Body of pancreas (tissue), 4 donors: ENCODE measurements at places on chromosomes 1 and 21. TPM values are rescaled to one million over a fixed set of nuclear protein-coding genes. Genes with fewer than 3 reads are reported as not detected.

Gene LCE3E
- total RNA-seq, result not detected

Gene FAM131C
- 4.2 TPM for total RNA-seq

Gene PEX19
- 15.6 TPM for total RNA-seq

Gene LCA5L
- total RNA-seq, result 0.78 TPM

Gene S100A5
- not detected for total RNA-seq

Gene TINAGL1
- total RNA-seq, result 148 TPM

Gene ATP6V1G3
- total RNA-seq, result not detected

GRCh38 chr1:201050515-201051277, 27.2 kb upstream of the KIF21B start:
- H3K4me3 ChIP-seq, result no peak overlapping the region
- H3K36me3 ChIP-seq, result no peaks in the 10 kb centered on the region
- H3K27me3 ChIP-seq, result no peaks in the 10 kb centered on the region
- peaks cover 6% of the 10 kb centered on the region for H3K4me1 ChIP-seq
- DNase-seq, result no peak

DNA sequence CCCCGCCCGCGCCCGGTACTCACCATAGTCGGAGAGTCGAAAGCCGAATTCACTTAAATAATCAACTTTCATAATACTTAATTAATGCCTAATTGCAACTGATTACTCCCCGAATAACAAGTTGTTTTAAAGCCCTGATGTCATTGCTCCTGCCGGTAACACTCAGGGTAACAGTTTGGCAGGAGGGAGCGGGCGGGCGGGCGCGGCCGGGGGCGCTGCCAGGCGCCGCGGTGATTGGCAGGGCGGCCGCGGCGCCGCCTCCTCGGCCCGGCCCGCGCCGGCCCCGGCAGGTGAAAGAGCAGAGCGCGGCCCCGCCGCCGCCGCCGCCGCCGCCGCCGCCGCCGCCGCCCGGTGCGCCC, 102.2 kb downstream of the CASZ1 start:
- peak overlapping the region; percentile 96 for H3K27ac ChIP-seq
- H3K27me3 ChIP-seq, result no peaks in the 10 kb centered on the region
- H3K36me3 ChIP-seq, result no peaks in the 10 kb centered on the region
- H3K4me3 ChIP-seq, result peak overlapping the region; percentile 55

DNA sequence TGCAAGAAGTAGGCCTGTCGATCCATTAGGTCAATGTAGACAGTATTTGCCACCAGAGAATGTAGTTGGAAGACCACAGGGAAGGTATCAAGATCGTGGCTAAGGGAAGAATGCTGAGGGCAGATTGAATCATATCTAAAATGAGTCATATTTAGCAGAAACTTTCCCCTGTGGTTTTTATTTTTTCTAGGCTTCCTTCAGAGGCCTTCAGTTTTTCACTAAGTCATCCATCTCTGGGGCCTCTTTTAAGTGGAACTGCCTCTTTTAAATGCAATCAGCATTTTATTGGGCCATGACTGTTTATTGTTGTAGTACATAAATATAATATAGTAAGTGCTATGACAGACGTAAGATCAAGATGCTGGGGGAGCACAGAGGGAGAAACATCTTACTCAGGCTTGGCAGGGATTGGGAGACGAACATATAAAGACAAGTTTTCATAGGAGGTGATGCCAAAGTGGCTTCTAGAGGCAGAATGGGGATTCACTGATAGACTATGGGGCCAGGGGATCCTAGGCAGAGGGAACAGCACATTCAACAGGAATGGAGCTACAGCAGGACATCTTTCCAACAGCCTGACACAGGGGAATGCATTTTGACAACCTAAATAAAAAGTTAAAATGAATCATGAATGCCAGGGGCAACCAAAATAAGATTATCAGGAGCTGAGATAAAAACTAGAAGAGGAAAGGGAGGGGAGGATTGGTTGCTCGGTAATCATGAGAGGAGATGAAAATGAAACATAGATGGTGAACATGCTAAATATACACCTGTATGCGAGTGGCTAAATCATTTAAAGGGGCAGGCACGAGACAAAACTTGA, 20.1 kb downstream of the UBE2U start:
- no peaks in the 10 kb centered on the region for H3K4me1 ChIP-seq
- no peak for DNase-seq
- no peak overlapping the region for H3K27ac ChIP-seq
- no peak overlapping the region for H3K4me3 ChIP-seq

DNA sequence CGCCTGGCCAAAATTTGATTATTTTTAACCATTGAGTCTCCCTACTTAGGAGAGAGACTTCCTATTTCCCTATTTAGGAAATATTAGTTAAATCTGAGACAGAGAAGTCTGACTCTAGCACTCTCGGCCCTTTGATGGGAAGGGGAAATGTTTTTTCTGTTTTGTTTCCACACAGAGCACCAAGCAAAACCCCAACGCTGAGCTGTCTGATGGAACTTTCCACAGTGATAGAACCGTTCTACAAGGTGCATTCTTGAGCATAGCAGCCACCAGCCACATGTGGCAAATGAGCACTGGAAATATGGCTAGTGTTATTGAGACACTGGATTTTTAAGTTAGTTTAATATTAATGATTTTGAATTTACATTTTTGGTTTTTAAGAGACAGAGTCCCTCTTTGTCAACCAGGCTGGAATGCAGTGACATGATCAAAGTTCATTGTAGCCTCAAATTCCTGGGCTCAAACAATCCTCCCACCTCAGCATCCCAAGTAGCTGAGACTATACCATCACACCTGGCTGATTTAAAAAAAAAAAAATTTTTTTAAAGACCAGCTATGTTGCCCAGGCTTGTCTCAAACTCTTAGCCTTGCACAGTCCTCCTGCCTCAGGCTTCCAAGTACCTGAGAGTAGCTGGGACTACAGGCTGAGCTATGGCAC, 77.3 kb upstream of the GALNT2 start:
- no peak overlapping the region for H3K4me3 ChIP-seq
- DNase-seq, result no peak
- peaks cover 16% of the 10 kb centered on the region for H3K4me1 ChIP-seq

DNA sequence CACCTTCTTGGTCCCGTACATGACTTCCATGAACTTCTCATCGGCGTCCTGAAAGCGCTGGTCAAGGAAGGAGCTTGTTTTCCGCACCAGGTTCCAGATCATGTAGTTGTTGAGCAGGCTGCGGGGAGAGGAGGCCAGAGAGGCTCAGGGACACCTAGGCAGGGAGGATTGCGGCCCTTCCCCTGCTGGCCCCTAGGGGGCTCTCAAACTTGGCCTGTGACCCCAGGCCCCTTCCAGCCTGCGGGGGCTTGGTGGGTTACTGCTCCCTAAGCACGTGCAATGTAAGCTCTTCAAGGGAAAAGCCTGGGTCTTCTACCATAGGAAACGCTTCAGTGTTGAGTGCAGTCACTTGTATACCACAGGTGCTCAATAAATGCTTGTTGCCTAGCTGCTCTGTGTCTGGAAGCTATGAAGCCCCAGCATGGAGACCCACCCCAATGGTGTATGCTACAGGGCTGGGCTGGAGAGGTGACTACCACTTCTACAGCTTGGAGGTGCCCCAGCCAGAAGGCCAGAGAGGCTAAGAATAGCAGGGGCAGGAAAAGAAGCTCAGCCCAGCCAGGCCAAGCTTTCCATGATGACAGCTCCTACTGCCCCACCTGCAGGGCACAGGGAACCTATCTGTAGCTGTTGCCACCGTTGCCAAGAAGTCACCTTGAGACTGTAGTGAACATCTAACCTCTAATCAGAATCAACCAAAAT, 45.1 kb downstream of the ECE1 start:
- H3K36me3 ChIP-seq, result no peaks in the 10 kb centered on the region
- H3K27ac ChIP-seq, result peak overlapping the region; percentile 84
- H3K27me3 ChIP-seq, result no peaks in the 10 kb centered on the region
- H3K4me1 ChIP-seq, result peaks cover 99% of the 10 kb centered on the region

DNA sequence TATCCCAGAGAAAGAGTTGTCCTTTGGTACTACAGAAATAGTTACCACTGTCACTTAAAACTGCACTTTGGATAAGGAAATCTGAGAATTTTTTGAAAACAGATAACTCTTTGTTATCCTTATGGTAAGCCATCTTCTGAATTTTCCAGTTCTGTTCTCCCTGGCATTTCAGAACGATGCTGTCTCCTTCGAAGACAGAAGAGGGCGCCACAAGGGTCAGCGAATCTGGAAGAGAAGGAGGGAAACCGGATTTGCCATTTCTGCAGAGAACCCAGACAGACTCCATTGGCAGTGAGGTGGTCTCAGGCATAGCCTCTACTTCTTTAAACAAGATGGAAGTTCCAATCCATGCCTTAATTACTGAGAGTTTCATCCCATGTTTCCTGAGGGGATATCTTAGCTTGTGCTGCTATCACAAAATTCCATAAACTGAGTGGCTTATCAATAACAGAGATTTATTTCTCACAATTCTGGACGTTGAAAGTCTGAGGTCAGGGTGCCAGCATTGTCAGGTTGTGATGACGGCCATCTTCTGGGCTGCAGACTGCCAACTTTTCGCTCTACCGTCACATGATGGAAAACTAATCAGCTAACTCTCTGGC, 6.4 kb downstream of the FCRL2 start:
- no peak overlapping the region for H3K4me3 ChIP-seq
- no peaks in the 10 kb centered on the region for H3K4me1 ChIP-seq
- DNase-seq, result no peak
- no peak overlapping the region for H3K27ac ChIP-seq
- H3K27me3 ChIP-seq, result no peaks in the 10 kb centered on the region

DNA sequence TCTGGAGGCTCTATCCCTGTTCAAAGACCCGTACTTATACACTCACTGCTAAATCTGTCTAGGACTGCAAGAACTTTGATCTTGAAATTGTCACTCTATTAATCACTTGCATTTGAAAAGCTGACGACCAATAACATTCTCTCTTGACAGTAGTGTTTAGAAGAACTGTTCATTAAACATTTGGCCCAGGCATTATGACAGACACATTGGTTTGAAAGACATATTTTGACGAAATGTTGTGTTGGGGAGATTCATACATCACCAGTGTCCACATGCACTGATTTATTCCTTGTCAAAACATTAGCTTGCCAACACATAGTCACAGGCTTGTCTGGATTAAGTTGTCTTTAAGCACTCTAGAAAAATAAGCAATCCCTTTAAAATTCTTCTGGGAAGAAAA, 951.3 kb downstream of the ADGRL2 start:
- H3K4me1 ChIP-seq, result no peaks in the 10 kb centered on the region
- H3K27ac ChIP-seq, result no peak overlapping the region
- no peak for DNase-seq
- no peaks in the 10 kb centered on the region for H3K27me3 ChIP-seq

GRCh38 chr1:67226688-67227087, 60.4 kb downstream of the IL23R start:
- H3K27me3 ChIP-seq, result no peaks in the 10 kb centered on the region
- H3K36me3 ChIP-seq, result no peaks in the 10 kb centered on the region
- no peak for DNase-seq
- peaks cover 5% of the 10 kb centered on the region for H3K4me1 ChIP-seq

- no peaks in the 10 kb centered on the region for H3K36me3 ChIP-seq
- H3K27me3 ChIP-seq, result no peaks in the 10 kb centered on the region
- no peak overlapping the region for H3K27ac ChIP-seq
These were observed 228.0 kb upstream of the TMEM51 start for GRCh38 chr1:14925336-14926136.

DNA sequence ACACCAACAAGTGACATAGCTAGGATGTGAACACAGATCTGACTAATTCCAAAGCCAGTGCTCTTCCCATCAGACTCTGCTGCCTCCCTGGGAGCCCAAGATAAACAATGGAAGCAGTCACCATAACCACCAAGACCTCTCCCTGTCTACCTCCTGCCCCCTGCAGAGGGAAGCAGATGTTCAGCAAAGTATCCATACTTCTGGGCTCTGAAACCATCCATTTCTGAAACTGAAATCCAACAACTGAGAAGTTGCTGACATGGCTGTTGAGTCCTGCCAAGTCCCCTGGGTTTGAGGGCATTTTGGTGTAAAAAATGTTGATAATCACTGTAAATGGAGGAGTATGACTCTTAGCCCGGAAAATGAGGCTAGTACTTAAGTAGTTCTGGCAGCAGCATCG, 102.1 kb downstream of the TYW3 start:
- H3K36me3 ChIP-seq, result no peaks in the 10 kb centered on the region
- H3K4me3 ChIP-seq, result no peak overlapping the region
- no peak for DNase-seq

- DNase-seq, result peak; percentile 95
- peak overlapping the region; percentile 82 for H3K27ac ChIP-seq
- H3K36me3 ChIP-seq, result no peaks in the 10 kb centered on the region
- no peaks in the 10 kb centered on the region for H3K27me3 ChIP-seq
- no peak overlapping the region for H3K4me3 ChIP-seq
These were observed 184.6 kb upstream of the JUN start for GRCh38 chr1:58968360-58968952.

GRCh38 chr1:205261946-205262691, 34.4 kb downstream of the TMCC2 start:
- H3K27me3 ChIP-seq, result no peaks in the 10 kb centered on the region
- H3K27ac ChIP-seq, result no peak overlapping the region
- no peak for DNase-seq
- H3K4me1 ChIP-seq, result no peaks in the 10 kb centered on the region
- H3K36me3 ChIP-seq, result no peaks in the 10 kb centered on the region

GRCh38 chr1:40825435-40825788, 36.8 kb downstream of the CITED4 start:
- no peak overlapping the region for H3K4me3 ChIP-seq
- H3K4me1 ChIP-seq, result peaks cover 31% of the 10 kb centered on the region
- H3K36me3 ChIP-seq, result no peaks in the 10 kb centered on the region
- peak overlapping the region; percentile 16 for H3K27ac ChIP-seq

GRCh38 chr1:76620371-76620770, 246.9 kb upstream of the ST6GALNAC5 start:
- no peaks in the 10 kb centered on the region for H3K27me3 ChIP-seq
- no peaks in the 10 kb centered on the region for H3K36me3 ChIP-seq
- no peak overlapping the region for H3K4me3 ChIP-seq
- DNase-seq, result no peak
- no peak overlapping the region for H3K27ac ChIP-seq

- no peaks in the 10 kb centered on the region for H3K27me3 ChIP-seq
- H3K4me3 ChIP-seq, result no peak overlapping the region
- H3K4me1 ChIP-seq, result no peaks in the 10 kb centered on the region
- no peak overlapping the region for H3K27ac ChIP-seq
- H3K36me3 ChIP-seq, result no peaks in the 10 kb centered on the region
- DNase-seq, result no peak
These were observed 56.9 kb downstream of the TP53BP2 start for GRCh38 chr1:223788746-223789415.

- peaks cover 43% of the 10 kb centered on the region for H3K4me1 ChIP-seq
- no peak overlapping the region for H3K27ac ChIP-seq
- DNase-seq, result peak; percentile 89
- H3K4me3 ChIP-seq, result no peak overlapping the region
These were observed 24.1 kb downstream of the SLC26A9 start for GRCh38 chr1:205918955-205919746.

DNA sequence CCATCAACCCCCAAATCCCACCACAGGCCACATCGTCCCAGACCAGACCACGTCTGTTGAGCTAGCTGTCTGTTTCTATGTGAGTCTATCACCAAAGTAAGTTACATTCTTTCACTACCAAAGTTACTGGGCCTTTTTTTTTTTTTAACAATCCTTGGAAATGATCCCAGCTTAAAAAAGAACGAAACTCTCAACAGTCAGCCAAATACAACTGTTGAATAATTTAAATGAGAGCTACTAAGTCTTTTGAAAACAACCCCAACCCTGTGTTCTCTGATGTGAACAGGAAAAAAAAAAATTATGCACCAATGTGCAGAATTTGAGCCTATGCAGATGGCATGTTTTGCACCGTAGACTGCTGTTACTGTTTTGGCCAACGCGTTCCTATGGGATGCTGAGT, 134.0 kb upstream of the ETS2 start:
- no peaks in the 10 kb centered on the region for H3K36me3 ChIP-seq
- no peak for DNase-seq
- H3K27ac ChIP-seq, result no peak overlapping the region
- H3K4me1 ChIP-seq, result no peaks in the 10 kb centered on the region
- no peaks in the 10 kb centered on the region for H3K27me3 ChIP-seq
- H3K4me3 ChIP-seq, result no peak overlapping the region
